Osteoblast (primary cell): ENCODE measurements at places on chromosomes 2 and 18. TPM values are rescaled to one million over a fixed set of nuclear protein-coding genes. Genes with fewer than 3 reads are reported as not detected.

GRCh38 chr18:59220784-59221765, 1.1 kb downstream of the GRP start:
- no peaks in the 10 kb centered on the region for H3K4me1 ChIP-seq
- no peak overlapping the region for H3K4me3 ChIP-seq
- no peaks in the 10 kb centered on the region for H3K36me3 ChIP-seq
- peak; percentile 74 for DNase-seq
- peaks cover 87% of the 10 kb centered on the region for H3K27me3 ChIP-seq
- no peak overlapping the region for H3K27ac ChIP-seq

DNA sequence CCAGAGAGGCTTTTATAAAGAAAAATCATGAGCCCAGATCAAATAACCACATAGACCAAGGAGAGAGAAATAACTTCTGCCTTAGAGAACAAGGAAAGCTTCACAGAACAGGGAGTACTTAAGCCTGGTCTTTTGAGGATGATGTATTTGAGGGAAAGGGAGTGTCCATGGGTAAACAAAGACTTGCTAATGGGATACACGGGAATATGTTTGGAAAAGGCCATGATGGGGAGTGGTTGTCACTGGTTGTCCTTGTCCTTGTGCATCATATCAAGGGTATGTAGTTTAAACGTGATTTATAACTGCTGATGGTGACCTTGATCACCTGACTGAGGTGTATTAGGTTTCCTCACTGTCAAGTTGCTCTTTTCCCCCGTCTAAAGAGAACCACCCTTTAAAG, 169.9 kb downstream of the FAM210A start:
- no peak overlapping the region for H3K27ac ChIP-seq
- no peaks in the 10 kb centered on the region for H3K4me1 ChIP-seq
- no peak for DNase-seq
- H3K4me3 ChIP-seq: no peak overlapping the region

- DNase-seq: no peak
- H3K4me3 ChIP-seq: no peak overlapping the region
- no peaks in the 10 kb centered on the region for H3K27me3 ChIP-seq
- H3K4me1 ChIP-seq: peaks cover 52% of the 10 kb centered on the region
- no peaks in the 10 kb centered on the region for H3K36me3 ChIP-seq
- H3K27ac ChIP-seq: no peak overlapping the region
Observed at GRCh38 chr2:189374481-189374880, 66.8 kb upstream of the WDR75 start.

Gene IHH
- under 0.01 and 0.29 TPM in 2 replicates for total RNA-seq

DNA sequence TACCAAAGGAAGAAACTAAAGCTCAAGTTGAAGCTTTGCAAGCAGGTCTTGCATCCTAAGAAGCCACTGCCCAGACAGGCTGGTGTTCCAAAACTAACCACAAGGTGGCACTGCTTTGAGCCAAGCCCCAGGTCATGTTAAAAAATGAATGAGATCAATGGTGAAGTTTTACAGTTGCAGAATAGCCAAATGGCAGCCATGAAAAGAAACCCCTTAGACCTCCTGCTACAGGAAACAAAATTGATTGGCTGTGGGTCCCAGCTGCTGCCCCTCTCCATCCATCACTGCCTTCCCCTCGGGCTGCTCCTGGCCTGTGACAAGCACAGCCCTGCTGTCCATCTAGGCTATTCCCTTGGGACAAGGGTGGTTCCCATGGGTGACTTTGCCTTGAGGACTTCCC, 20.7 kb upstream of the MREG start:
- no peaks in the 10 kb centered on the region for H3K36me3 ChIP-seq
- H3K4me1 ChIP-seq: peaks cover 12% of the 10 kb centered on the region
- no peak overlapping the region for H3K4me3 ChIP-seq
- H3K27ac ChIP-seq: no peak overlapping the region
- H3K27me3 ChIP-seq: no peaks in the 10 kb centered on the region

Gene C2orf66
- total RNA-seq: under 0.01 and 0.36 TPM in 2 replicates

GRCh38 chr2:186576614-186577013, 13.2 kb upstream of the ITGAV start:
- H3K36me3 ChIP-seq: no peaks in the 10 kb centered on the region
- H3K27ac ChIP-seq: peak overlapping the region; percentile 74
- H3K27me3 ChIP-seq: no peaks in the 10 kb centered on the region
- H3K4me3 ChIP-seq: no peak overlapping the region

- peaks cover 7% of the 10 kb centered on the region for H3K36me3 ChIP-seq
- no peaks in the 10 kb centered on the region for H3K27me3 ChIP-seq
- peak overlapping the region; percentile 91 for H3K27ac ChIP-seq
- H3K4me1 ChIP-seq: peaks cover 38% of the 10 kb centered on the region
- H3K4me3 ChIP-seq: peak overlapping the region; percentile 87
Observed at GRCh38 chr2:191245869-191246531, 796 bp downstream of the MYO1B start.

GRCh38 chr18:45008694-45009413, 328.2 kb downstream of the SETBP1 start:
- H3K4me3 ChIP-seq: no peak overlapping the region
- no peak for DNase-seq
- H3K27ac ChIP-seq: no peak overlapping the region

GRCh38 chr18:62206593-62206992, 19.5 kb downstream of the RELCH start:
- H3K27ac ChIP-seq: no peak overlapping the region
- no peaks in the 10 kb centered on the region for H3K27me3 ChIP-seq
- no peak overlapping the region for H3K4me3 ChIP-seq
- no peak for DNase-seq

DNA sequence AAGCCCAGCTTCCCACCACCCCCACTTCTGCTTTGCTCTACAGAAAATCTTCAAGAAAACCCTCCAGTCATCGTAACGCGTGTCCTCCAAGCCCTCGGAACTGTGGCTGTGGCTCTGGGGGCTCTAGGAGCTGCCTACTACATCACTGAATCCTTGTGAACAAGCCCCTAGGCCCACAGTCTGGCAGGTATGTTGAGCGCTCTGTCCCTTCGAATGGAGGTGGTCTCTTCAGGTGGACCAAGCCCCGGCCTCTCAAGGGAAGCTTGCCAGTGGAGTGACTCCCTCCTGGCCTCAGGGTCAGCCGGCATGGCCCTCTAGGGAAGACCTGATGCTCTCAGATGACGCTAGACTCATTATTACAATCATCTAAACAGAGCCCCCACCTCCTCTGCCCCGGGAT, 6.7 kb downstream of the SPATA3 start:
- no peak overlapping the region for H3K4me3 ChIP-seq
- peaks cover 18% of the 10 kb centered on the region for H3K27me3 ChIP-seq
- H3K27ac ChIP-seq: no peak overlapping the region
- DNase-seq: no peak

DNA sequence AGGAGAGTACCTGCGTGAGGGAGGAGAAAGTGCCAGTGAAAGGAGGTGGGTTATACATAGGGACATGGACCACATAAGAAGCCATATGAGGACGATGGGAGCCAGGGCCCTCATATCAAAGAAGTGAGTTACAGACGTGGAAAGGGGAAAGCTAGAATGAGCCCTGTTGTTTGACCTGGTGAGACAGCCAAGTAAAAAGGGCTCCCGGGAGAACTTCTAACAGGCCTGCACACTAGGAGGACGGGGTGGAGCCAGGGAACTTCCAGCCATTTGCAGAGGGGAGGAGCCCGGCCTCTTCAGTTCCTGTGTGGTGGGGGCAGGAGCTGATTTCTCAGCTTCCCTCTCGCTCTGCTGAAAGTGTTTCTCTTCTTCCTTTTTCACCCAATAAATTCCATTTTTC, 84.1 kb upstream of the SLC66A3 start:
- peaks cover 9% of the 10 kb centered on the region for H3K4me1 ChIP-seq
- peaks cover 13% of the 10 kb centered on the region for H3K27me3 ChIP-seq
- H3K36me3 ChIP-seq: no peaks in the 10 kb centered on the region
- DNase-seq: no peak
- no peak overlapping the region for H3K27ac ChIP-seq

Gene NT5C1B
- total RNA-seq: not detected in 2 replicates

- no peaks in the 10 kb centered on the region for H3K4me1 ChIP-seq
- DNase-seq: no peak
- H3K27me3 ChIP-seq: no peaks in the 10 kb centered on the region
- H3K27ac ChIP-seq: no peak overlapping the region
Observed at GRCh38 chr2:115443539-115444185, 1001.2 kb downstream of the DPP10 start.

Gene ERBB4
- total RNA-seq: under 0.01 TPM in 1 of 2 replicates, not detected in the other

DNA sequence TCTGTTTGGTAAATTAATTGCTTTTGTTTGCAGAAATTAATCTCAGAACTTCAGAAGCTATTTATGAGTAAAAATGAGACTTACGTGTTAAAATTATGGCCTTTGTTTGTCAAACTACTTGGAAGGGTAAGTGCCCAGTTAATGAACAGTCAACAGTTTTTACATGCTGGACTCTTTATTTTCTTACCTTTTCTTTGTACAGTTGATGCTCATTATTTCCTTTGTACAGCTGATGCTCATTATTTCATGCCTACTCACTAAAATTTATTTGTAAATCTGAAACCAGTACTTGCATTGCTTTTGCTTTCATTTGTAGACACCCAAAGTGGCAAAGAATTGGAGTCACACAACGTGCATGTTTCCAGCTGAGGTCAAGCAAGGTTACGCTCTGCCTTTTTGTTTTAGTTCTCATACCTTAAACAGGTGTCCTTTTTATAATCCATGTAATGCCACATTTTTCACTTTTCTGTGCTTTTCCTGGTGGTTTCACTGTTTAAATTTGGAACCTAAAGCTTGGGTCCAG, 13.3 kb downstream of the RIF1 start:
- H3K4me3 ChIP-seq: no peak overlapping the region
- H3K36me3 ChIP-seq: peaks cover 53% of the 10 kb centered on the region
- no peaks in the 10 kb centered on the region for H3K4me1 ChIP-seq
- H3K27me3 ChIP-seq: no peaks in the 10 kb centered on the region
- no peak for DNase-seq

Gene RAB17
- 0.36 TPM in 1 of 2 replicates, not detected in the other for total RNA-seq
